ENCODE measurements at places on chromosomes 7 and 10.

- no peak for DNase-seq
Observed at GRCh38 chr10:49319206-49319605, 20.2 kb downstream of the C10orf71 start.

DNA sequence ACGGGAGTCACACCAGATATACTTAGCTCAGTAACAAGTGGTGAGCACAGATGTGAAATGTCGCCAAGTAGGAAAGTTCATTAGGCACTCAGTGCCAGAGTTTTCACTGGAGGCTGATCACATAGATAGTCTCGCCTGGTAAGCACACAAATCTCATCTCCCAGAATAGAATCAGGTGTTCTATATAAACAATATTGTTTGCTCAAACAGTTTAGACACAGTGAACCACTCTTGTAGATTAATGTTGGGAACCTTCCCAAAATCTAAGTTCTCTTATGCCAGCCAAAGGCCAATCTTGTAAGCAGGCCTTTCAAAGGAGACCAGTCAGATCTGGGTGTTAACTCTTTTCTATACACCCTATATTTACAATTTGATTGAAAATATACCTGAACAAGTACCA is 716.5 kb upstream of the GRM3 start:
- no peak for DNase-seq

- no peak for DNase-seq
Observed at GRCh38 chr7:38863601-38864291, 45.2 kb downstream of the VPS41 start.

DNA sequence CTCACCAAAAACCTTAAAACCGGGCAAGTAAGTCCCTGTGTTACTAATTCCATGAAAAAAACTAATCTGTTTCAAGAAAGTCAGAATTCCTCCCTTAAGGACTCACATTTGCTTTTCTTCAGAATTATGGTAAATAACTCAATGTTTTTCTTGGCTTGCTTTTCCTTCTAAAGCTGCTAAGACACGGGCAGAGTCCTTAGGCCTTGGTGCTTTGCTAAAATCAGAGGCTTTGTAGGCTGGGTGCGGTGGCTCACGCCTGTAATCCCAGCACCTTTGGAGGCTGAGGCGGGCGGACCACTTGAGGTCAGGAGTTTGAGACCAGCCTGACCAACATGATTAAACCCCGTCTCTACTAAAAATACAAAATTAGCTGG is 32.0 kb downstream of the GNA12 start:
- no peak for DNase-seq

- DNase-seq, result no peak
Observed at GRCh38 chr10:5748394-5748803, 63.8 kb downstream of the TASOR2 start.

DNA sequence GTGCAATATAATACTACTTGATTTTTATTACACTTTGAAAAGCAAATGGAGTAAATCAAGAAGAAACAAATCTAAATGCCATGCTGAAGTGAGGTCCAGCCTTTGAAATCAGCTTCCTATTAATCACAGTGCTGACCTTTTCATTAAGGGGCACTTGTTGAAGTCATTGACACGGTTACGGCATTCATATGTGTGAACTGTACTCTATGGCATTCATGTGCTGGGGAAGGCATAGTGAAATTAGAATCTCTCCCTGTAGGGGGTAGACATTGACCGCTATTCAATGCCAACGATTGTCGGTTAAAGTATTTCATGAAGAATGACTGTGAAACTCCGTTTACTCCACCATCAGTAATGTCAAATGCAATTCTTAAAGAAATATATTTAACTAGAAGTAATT is 296.1 kb upstream of the SEMA3A start:
- DNase-seq, result no peak

GRCh38 chr10:124116771-124117510 is 23.5 kb upstream of the CHST15 start:
- no peak for DNase-seq

- no peak for DNase-seq
Observed at GRCh38 chr10:28811639-28812349, 134.5 kb downstream of the BAMBI start.

DNA sequence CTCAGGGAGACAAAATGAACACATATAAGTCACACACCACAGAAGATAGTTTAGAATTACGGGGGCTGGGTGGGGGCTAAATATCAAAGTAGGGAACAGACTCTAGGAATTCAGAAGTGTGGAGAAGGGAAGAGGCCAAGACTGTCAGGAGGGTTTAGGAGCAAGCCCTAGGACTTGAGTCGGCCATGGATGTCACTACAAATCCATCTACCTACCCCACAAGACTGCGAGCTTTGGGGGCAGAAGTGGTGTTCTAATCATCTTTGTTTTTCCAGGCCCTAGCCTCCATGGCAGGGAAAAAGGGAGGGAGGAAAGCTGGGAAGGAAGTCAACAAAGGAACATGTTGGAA is 5.8 kb upstream of the ARHGAP19 start:
- DNase-seq, result no peak

GRCh38 chr10:120701381-120701780 is 149.8 kb upstream of the WDR11 start:
- no peak for DNase-seq

- DNase-seq, result no peak
Observed at GRCh38 chr7:96284835-96285234, 37.1 kb downstream of the SLC25A13 start.

- DNase-seq, result no peak
Observed at GRCh38 chr10:125087191-125087896, 73.0 kb downstream of the CTBP2 start.

DNA sequence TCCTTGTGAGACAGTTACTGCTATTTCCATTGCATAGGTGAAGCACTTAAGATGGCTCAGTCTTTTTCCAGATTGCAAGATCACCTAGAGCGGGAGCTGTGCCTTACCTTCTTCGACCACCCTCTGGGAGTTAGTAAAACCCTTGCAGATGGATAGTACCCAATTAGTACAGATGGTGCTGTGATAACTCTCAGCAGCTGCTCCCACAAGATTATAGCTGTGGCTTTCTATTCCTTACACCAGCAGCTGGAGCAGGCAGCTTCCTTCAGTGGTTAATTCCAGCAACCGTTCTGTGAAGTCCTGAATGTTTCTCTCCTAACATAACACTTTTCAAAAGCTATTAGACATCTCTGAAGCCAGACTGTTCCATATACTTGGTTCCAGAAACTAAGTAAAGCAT is 796.8 kb downstream of the XPNPEP1 start:
- DNase-seq, result no peak

GRCh38 chr7:106376026-106376799 is 91.4 kb upstream of the NAMPT start:
- no peak for DNase-seq

- no peak for DNase-seq
Observed at GRCh38 chr7:4067476-4067760, 614.7 kb upstream of the FOXK1 start.

DNA sequence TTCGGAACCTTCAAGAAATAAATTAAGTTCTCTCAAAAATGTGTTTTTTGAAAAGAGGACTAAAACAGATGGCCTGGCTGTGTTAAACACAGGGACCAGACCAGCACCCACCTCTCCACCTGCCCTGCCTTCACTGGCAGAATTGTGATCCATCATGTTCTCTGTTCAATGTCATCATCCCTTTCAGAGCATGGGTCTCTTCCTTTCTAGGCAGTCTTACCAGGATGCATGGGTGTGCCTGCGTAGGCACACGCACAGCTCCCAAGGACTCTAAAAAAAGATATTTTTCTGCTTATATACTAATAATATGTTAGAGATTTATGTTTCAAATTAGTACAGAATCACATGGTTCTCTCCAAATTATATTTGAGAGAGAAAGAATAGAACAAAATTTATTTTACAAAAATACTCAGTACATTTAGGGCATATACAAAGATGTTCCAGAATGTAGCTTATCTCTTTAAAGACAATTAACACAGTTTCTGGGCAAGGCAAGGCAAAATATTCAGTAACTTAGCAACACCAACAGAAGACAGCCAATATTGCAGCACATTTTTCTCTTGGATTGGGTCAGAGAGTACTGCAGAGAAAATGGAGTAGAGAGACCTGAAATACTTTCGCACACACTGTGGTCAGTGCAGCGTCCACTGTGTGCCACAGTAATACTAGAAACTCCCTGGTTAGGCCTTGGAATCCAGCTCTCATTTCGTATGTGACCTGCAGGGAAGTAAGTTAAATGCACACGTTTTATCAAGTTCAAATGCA is 52.8 kb downstream of the EGFR start:
- no peak for DNase-seq

- no peak for DNase-seq
Observed at GRCh38 chr10:1598393-1599153, 138.8 kb downstream of the ADARB2 start.

- no peak for DNase-seq
Observed at GRCh38 chr7:67553378-67553777, 556.7 kb downstream of the TYW1 start.
